Testis (tissue), 5 donors: ENCODE measurements at places on chromosomes 7 and 10. TPM values are rescaled to one million over a fixed set of nuclear protein-coding genes. Genes with fewer than 3 reads are reported as not detected.

The SLC39A12 gene
- 0.47 TPM for total RNA-seq

The PDE1C gene
- 9.5 TPM for total RNA-seq

The PDZD7 gene
- 3.5 TPM for total RNA-seq

The SPRN gene
- 1.8 TPM for total RNA-seq

The LIPJ gene
- 4.2 TPM for total RNA-seq

The CCL26 gene
- total RNA-seq, result not detected

The DHX32 gene
- total RNA-seq, result 42.2 TPM

GRCh38 chr7:24334012-24334411 lies 50.0 kb downstream of the NPY start:
- no peaks in the 10 kb centered on the region for H3K4me1 ChIP-seq
- no peak overlapping the region for H3K4me3 ChIP-seq
- DNase-seq, result no peak
- H3K27ac ChIP-seq, result no peak overlapping the region
- H3K27me3 ChIP-seq, result no peaks in the 10 kb centered on the region

DNA sequence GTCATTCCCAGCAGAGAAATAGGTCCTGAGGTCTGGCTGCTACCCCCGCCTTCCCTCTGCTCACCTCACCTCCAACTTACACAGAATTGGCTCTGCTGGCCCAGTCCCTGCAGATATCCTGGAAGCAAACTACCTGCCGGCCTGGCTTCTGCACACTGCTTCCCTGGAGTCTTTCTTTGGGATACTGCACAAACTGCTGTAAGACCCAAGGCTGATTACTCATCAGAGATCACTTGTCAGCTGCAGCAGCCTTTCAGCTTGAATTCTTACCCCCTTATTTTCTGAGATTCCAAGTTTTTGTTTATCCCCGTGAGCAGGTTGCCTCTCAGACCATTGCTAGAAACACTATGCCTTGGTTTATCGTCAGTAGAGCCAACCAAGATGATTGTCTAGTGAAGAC lies 426.4 kb downstream of the PHTF2 start:
- H3K27me3 ChIP-seq, result no peaks in the 10 kb centered on the region
- DNase-seq, result no peak
- peaks cover 8% of the 10 kb centered on the region for H3K4me1 ChIP-seq
- H3K36me3 ChIP-seq, result no peaks in the 10 kb centered on the region
- no peak overlapping the region for H3K27ac ChIP-seq

DNA sequence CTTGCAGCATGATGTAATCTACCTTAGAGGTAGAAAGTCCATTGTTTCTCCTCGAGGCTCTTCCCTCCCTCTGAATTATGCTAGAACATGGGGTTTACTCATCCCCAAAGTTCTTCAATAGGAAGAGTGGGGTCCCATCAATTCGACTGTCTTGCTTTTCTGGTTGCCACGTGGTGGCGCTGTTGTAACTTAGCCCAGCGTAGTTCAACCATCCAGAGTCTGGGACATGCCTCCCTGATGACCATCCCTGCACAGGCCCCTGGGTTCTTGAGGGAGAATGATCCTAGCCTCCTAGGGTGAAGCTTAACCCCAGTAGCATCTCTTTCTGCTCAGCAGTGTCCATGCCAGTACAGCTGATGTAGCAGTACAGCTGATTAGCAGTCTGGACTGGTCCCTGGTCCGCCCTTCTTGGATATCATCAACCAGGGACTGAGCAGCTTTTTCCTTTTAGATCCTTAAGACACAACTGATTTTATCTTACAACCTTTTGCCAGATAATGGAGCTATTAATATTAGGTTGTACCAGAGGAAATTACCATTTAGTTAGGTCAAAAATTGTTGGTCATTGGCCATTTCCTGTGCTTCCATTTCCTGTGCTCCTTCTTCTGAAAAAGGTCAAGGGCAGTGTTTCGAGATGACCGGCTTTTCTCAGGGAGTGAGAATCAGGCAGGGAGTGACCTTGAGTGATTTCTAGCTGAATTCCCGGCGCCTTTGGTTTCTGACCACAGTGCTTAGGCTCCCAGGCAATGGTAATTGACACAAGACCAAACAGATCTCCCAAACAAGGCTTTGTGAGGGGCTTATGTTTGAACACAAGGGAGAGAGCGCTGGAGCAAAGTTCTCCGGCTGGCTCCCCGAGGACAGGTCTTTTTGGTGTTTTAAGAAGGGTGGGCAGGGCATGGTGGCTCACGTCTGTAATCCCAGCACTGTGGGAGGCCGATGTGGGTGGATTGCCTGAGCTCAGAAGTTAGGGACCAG lies 65.4 kb downstream of the TACC2 start:
- no peaks in the 10 kb centered on the region for H3K27me3 ChIP-seq
- peak; percentile 60 for DNase-seq
- H3K4me1 ChIP-seq, result peaks cover 4% of the 10 kb centered on the region

GRCh38 chr7:90298145-90299038 lies 22.7 kb downstream of the FAM237B start:
- H3K4me1 ChIP-seq, result no peaks in the 10 kb centered on the region
- H3K27me3 ChIP-seq, result no peaks in the 10 kb centered on the region
- no peak for DNase-seq
- no peaks in the 10 kb centered on the region for H3K36me3 ChIP-seq
- H3K4me3 ChIP-seq, result no peak overlapping the region

GRCh38 chr7:2521952-2522591 lies 2.5 kb downstream of the LFNG start:
- no peak overlapping the region for H3K27ac ChIP-seq
- DNase-seq, result no peak
- no peaks in the 10 kb centered on the region for H3K27me3 ChIP-seq

DNA sequence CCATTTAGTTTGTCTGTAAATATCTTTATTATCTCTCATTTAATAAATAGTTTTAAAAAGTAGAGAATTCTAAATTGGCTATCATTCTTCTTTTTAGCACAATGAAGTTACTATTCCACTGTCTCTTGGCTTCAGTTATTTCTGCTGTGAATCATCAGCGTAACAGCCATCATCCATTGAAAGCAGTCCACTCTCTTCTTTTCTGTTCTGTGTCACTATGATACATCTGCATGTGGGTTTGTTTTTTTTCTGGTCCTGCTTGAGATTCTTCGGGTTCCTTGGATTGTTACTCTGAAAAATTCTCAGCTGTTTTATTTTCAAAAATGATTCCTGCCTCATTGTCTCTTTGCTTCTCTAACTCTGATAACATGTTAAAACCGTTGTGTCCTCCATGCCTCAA lies 52.5 kb downstream of the CSGALNACT2 start:
- no peak for DNase-seq
- H3K4me3 ChIP-seq, result no peak overlapping the region
- H3K36me3 ChIP-seq, result no peaks in the 10 kb centered on the region
- H3K27me3 ChIP-seq, result no peaks in the 10 kb centered on the region

DNA sequence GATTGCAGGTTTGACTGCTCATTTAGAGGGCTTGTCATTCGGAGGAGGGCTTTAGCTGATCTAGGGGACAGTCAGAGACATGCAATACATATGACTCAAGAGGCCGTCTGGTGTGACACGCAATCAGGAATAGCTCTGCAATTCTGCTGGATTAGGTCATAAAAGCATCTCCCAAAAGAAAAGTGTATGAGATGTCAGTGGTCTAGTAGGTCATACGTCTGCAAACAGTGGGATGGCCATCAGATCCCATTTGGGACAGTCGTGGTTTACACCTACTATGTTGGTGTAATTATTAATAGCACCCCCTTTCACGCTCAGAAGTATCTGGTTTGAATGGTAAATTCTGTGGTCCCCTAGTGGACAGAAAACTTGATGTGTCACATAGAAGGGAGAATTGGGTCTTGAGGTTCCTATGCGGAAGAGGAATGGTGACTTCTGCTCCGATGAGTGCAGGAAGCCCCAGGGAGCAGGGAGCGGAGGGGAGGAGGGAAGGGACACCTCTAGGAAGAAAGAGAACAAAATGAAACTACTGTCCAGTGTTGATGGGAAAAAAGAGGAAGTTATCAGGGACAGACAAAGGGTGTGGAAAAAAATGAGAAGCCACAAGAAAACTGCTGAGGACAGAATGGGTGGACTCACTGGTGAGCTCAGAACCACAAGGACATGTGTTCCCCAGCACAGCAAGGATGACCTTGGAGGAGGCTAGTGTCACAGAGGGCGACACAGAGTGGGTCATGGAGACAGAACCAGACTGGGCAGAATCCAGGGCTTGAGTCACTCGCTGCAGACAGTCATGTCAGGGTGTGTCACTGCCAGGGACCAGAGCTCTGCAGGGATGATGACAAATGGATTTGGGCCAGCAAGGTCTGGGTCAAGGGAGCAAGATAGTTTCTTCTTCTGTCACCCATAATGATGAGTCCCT lies 59.9 kb downstream of the MAP3K8 start:
- H3K4me3 ChIP-seq, result no peak overlapping the region
- H3K36me3 ChIP-seq, result no peaks in the 10 kb centered on the region
- no peaks in the 10 kb centered on the region for H3K4me1 ChIP-seq
- H3K27ac ChIP-seq, result no peak overlapping the region
- no peaks in the 10 kb centered on the region for H3K27me3 ChIP-seq
- DNase-seq, result peak; percentile 30

DNA sequence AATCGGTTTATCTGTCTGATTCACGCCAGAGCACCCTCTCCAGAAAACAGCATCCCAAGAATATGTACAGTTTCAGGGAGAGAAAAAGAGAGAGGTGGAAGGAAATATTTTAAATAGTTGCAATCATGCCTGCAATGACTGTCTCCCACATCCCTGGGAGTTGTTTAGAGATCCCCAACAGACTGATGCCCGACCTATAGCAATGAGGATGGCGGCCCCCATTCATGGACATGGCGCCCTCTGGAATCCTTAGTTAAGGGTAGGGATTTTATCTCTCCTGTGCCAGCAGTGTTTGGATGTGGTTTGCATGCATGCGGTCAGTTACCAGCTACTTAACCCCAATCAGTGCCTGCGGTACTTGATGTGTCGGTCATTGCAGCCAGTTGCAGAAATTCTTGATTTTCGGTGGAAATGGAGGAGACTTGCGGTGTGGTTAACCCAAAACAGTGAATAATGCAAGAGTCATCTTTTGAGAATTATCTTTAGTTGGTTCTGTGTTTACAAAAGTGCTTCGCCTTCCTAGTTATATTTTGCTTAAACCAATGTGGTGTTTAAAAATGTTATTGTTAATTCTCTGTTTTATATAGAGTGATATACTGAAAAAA lies 186.0 kb upstream of the TCF7L2 start:
- H3K36me3 ChIP-seq, result no peaks in the 10 kb centered on the region
- H3K27ac ChIP-seq, result no peak overlapping the region
- H3K4me3 ChIP-seq, result no peak overlapping the region
- DNase-seq, result no peak
- no peaks in the 10 kb centered on the region for H3K4me1 ChIP-seq
- no peaks in the 10 kb centered on the region for H3K27me3 ChIP-seq

DNA sequence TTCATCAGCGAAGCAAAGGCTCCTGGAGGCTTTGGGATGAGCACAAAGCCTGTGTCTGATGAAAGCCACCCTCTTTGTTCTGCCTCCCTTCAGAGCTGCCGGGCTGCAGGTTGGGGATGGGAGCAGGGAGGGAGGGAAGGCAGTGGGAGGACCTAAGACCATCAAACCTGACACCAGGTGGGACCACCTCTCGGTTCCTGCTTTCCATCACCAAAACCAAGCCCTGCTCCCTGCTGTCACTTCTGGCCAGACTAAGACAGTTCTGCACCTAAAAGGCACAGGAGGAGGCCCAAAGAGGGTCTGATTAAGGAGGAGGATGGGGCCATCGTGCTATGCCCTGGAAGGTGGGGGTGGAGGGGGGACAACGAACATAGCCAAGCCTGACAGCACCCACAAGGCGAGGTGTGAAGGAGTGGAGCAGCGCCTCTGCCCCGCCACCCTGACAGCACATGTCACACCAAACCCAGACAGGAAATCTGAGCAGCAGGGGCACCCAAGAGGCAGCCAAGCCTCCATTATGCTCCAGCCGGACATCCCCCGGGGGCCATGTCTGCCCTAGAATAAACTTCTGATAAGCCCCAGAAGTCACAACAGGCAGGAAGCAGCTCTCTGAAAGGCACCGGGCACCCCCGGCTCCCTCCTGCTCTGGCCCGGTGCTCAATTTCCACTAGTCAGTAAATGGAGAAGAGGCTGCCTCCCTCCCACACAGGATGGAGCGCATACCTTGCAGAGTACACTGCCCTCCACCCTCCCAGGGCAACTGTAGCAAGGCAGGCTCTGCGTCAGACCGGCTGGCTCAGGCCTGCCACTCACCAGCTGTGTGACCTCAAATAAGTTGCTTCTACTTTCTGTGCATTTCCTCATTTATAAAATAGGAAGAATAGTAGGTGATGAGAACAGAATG lies 48.9 kb downstream of the DLG5 start:
- no peaks in the 10 kb centered on the region for H3K27me3 ChIP-seq
- DNase-seq, result peak; percentile 77
- H3K36me3 ChIP-seq, result no peaks in the 10 kb centered on the region
- H3K4me1 ChIP-seq, result peaks cover 21% of the 10 kb centered on the region

DNA sequence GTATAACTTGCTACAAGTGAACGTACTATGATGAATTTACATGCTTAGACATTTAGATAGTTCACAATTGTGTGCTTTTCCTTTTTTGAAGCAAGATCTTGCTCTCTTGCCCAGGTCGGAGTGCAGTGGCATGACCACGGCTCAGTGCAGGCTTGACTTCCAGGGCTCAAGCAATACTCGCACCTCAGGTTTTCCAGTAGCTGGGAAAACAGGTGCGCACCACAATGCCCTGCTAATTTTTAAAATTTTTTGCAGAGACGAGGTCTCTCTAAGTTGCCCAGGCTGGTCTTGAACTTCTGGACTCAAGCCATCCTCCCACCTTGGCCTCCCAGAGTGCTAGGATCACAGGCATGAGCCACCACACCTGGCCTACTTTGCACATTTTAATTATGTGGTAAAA lies 1.8 kb downstream of the GPR15LG start:
- no peaks in the 10 kb centered on the region for H3K4me1 ChIP-seq
- no peak overlapping the region for H3K4me3 ChIP-seq
